Right lobe of liver (tissue), 6 donors: ENCODE measurements at places on chromosomes 4 and X. TPM values are rescaled to one million over a fixed set of nuclear protein-coding genes. Genes with fewer than 3 reads are reported as not detected.

DNA sequence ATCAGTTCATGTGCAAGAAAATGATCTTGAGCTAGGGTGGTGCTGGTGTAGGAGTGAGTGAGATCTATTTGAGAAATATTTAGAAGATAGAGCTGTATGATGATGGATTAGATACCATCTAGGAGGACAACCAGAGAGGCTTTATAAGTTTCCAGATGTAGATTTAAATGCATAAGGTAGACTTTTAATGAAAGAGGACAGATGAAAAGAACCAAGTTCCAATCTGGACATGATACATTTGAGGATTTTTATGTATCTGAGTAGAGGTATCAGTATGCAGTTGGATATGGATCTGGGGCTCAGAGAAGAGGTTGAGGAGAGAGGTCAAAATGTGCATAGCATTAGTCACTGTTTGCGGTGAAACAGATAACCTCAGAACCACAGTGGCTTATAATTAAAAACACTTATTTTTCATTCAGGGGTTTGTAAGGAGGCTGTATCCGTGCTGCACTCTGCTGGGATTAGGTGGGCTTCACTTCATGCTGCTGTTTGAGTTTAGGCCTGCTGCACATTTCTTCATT lies 348.7 kb downstream of the BMPR1B start:
- no peak for DNase-seq

DNA sequence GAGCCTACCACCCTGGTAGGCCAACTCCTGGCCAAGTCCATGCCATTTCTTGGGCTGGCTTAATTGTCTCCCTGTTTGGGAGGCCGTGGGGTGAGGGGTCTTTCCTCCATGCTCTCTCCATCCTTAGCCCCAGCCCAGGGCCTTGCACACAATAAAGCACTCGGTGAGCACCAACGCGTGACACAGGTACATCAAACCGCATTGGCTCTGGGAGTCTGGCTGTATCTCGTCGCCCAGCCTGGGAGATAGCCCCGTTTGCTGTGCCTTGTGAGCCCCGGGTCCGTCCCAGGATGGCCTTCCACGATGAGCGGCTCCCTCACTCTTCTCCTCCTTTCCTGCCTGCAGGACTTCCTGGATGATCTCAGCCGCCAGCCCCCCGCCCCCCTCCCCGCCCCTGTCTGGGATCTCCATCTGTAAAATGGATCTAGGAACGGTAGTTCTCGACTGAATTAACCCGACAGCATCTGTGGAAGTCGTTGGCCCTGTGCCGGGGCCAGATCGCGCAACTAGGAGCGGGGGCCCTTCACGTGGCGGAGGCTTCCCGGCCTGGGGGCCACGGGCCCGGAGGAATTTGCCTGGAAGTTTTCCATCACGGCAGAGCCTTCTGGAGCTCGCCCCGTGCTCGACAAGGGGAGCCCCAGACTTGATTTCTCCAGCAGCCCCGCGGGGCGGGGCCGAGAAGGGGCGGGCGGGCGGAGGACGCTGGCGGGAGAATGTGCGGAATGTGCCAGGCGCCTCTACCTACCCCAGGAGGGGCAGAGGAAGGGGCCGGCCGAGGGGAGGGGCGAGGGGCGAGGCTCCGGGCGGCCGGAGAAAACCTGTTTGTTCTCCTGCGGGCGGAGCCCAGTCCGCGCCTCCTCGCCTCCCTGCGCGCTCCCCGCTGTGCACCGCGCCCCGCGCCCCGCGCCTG lies at the start of gene ZNF185:
TSS of gene ZNF185 (plus strand) at position 846 of the 910 bp plus-strand sequence. CDS start 16,423 bp downstream, outside the sequence.
- no peak for DNase-seq

DNA sequence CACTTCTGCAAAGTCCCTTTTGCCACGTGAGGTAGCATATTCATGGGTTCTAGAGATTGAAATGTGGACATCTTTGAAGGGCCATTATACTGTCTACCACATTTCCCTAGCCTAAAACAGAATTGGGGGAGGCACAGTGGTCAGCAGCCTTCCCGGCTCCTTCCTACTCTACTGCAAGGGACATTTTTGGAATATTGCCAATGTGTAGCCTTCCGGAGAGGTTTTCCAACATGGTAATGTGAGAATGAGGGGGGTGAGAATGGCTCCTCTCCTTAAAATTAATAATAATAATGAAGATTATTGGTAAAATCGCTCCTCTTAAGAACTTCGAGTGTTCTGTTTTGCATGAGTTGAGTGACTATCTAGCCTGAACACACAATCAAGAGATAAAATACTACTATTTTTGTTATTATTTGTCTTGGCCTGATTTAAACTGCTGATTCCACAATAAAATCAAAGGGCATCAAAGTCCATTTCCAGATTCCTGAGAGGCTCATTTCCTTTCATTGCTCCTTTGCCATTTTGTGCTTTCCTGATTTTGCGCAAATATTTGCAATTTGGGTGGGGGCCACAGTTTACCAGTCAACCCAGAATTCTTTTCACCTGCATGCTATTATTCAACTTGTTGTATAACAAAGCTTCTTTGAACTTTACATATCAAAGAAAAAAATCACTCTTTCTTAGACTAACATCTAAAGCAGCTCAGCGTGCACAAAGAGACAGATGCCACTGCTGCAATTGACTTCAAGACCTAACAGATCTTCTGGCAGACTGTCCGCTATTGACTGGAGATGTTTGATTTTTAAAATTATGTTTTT lies 27.0 kb upstream of the TSPAN5 start:
- DNase-seq: no peak

DNA sequence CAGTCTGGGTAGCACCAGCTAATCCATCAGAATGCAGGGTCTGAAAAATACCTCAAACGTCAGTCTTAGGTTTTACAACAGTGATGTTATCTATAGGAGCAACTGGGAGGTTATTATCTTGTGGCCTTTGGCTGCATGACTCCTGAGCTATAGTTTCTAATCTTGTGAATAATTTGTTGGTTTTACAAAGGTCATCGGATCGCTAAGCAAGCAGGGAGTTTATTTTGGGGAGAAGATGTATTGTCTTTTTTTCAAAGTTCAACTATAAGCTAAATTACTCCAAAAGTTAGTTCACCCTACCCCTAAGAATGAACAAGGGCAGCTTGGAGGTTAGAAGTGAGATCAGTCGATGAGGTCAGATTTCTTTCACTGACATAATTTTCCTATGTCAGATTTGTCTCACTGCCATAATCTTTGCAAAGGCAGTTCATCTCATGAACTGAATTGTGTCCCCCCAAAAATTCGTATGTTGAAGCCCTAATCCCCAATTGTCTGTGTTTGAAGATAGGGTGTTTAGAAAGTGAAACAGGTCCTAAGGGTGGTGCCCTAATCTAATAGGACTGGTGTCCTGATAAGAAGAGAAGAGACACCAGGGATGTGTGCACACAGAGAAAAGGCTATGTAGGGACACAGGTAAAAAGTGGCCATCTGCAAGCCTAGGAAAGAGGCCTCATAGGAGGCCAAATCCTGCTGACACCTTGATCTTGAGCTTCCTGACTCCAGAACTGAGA lies 175.8 kb upstream of the GALNT7 start:
- DNase-seq: no peak

DNA sequence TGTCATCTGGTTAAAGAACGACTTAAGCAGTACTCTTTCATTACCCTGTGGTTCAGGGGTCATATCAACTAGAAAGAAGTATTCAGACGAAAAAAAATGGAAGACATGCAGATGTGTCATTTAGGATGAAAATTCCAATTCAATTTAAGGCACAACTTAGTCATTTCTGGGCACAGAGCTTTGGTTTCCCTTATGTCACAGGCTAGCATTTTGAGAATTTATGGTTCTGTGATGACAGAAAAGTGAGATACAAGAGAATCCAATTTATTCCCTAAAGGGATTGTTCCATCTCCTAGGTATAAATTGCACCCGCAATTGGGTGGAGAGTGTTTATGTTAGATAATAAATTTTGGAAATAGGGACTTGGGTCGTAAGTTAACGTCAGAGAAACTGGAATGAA lies 306.6 kb downstream of the STK32B start:
- no peak for DNase-seq

- DNase-seq: no peak
Observed at GRCh38 chrX:135489542-135489941, 30.9 kb upstream of the INTS6L start.

GRCh38 chrX:72644946-72645345 lies 69.2 kb downstream of the PHKA1 start:
- DNase-seq: no peak

GRCh38 chr4:80614319-80614718 lies 278.8 kb downstream of the CFAP299 start:
- DNase-seq: no peak

DNA sequence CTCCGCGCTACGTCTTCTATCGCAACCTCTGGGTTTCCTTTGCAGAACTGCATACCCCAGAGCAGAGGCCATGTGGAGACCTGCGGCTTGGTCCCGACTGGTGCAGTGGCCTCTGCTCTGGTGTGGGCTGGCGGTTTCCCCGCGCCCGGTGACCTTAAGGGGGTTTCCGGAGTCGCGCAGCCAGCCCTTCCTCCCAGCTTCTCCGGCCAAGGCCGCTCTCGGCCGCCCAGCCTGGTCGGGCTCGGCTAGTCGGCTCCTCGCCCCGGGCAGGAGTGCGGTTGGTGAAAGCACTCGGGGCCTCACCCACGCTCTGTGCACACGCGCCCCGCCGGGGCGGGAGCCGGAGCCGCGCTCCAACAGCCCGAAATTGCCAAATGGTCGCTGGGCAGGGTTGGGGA lies 84.9 kb downstream of the BCOR start:
- peak; percentile 65 for DNase-seq

- DNase-seq: no peak
Observed at GRCh38 chr4:153434190-153434589, 32.0 kb upstream of the TMEM131L start.

DNA sequence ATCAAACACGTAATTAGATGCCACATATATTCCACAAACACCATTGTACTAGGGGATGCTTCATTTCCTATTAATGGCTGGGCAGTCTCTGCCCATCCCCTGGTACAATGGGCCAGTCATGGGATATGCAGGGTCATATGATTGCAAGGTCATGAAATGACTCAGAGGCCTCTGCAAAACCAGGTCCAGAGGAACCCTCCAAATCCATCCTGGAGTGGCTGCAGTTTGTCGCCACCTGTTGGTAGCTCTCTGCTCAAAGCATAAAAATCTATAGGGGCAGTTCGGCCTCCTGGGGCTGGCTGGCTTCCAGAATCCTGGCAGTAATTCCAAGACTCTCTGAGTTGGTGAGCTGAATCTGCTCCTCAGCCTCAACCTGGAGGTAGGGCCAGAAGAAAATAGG lies 22.9 kb upstream of the PUDP start:
- no peak for DNase-seq

GRCh38 chr4:89981789-89982334 lies 87.2 kb downstream of the MMRN1 start:
- no peak for DNase-seq

DNA sequence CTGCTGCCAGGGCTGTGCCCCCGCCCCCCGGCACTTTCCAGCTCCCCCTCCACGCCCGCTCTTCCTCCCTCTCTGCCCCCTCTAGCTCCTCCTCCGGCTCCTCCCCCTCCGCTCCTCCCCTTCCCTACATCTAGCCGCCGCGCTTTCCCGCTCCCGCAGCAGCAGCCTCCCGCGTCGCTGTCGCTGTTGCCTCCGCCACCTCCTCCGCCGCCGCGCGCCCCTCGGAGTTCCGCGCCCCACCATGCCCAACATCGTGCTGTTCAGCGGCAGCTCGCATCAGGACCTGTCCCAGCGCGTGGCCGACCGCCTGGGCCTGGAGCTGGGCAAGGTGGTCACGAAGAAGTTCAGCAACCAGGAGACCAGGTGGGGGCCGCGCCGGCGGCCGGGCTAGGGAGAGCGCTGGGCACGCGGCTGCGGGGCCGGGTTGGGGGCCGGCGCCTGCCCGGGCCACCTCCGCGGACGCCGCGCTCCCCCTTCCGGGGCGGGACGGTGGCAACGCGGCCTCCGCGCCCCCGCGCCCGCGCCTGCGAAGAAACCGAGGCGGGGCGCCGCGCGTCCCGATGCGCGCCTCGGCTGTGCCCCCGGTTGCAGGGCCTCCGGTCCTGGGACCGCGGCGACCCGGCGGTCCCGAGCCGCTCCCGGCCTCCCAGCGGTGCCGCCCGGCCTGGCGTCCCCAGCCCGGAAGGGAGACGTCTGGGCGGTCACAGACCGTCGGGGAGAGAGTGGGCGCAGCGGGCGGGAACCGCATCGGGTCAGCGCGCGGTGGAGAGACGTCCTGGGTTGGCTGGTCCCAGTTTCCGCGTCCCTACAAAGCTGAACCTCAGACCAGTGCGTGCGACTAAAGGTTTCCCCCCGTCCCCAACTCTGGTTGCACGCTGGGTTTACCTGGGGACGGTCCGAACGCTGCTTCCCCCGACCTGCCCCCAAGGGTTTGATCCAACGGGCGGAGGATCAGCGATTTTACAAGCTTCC lies at the start of gene PRPS2:
TSS of gene PRPS2 (plus strand) at position 156 of the 972 bp plus-strand sequence. CDS start at position 242, 86 bp downstream.
- DNase-seq: peak; percentile 79

DNA sequence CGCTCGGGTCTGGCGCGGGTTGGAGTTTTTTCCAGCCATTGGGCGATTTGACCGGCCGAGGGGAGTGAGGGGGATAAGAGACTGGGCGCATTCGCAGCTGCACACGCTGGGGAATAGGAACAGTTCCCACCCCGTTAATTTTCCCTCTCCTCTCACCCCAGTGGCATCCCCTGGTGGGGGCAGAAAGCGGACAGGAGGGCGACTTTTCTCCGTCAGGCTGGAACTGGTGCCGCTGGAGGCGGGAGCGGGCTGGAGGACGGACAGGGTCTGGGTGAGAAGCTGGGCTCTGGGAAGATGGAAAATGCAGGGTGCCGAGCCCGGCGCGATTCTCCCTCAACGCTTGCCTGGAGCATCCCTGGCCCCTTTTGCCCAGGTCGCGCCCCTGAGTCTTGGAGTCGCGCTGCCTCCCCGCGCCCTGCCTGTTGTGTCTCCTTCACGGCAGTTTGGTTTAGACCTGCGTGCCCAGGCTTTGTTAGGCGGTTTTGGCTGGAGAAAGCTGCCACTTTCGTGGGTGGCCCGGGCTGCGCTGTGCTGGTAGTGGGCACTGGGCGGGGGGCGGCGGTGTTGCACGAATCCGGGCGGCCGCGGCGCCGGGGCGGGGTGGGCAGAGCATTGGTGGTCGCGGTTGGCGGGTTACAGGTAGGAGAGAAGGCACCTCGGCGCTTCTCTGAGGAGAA lies 2.0 kb downstream of the ADGRL3 start:
- DNase-seq: no peak

GRCh38 chr4:83297548-83298260 lies 13.1 kb upstream of the COQ2 start:
- DNase-seq: no peak

DNA sequence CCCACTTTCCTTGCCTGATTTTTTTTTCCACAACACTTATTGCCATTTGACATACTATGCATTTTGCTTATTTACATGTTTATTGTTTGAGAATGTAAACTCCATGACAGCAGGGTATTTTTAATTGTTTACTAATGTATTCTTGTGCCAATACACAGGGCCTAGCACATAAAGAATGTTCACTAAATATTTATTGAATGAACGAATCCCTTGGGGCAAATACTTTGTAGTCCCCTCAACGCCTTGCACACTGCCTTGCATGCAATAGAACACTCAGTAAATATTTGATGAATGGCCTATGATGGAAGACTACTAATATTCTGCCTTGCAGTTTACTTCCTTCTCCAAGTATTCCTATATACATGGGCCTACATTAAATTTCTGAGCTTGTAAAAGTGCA lies 1.4 kb upstream of the PRPS1 start:
- DNase-seq: no peak

GRCh38 chr4:150078041-150078578 lies at the start of gene DCLK2:
Gene DCLK2, plus strand, starts transcription at chr4:150078445. Its CDS starts 583 bp downstream, at chr4:150079028.
- DNase-seq: peak; percentile 59

The PHKA1 gene
- 1.9 TPM for total RNA-seq

The FATE1 gene
- total RNA-seq: not detected

The UGT2A2 gene
- total RNA-seq: not detected

The SLIT2 gene
- 1.3 TPM for total RNA-seq

The EVC gene
- 2.9 TPM for total RNA-seq

The GAGE2A gene
- not detected for total RNA-seq

The IL9R gene
- total RNA-seq: 0.18 TPM

The XK gene
- total RNA-seq: 4.5 TPM

The MAGEB2 gene
- total RNA-seq: not detected

The OTC gene
- total RNA-seq: 96.4 TPM

The SNCA gene
- 0.51 TPM for total RNA-seq
